Urinary bladder (tissue), 4 donors: ENCODE measurements at places on chromosomes 1 and 21. TPM values are rescaled to one million over a fixed set of nuclear protein-coding genes. Genes with fewer than 3 reads are reported as not detected.

GUCA2A gene
- not detected for polyA plus RNA-seq

PPP1R12B gene
- polyA plus RNA-seq = 293 TPM

OR2L2 gene
- 0.01 TPM for polyA plus RNA-seq

PIK3C2B gene
- polyA plus RNA-seq = 19.7 TPM

PCP4L1 gene
- polyA plus RNA-seq = 39.2 TPM

MYOG gene
- polyA plus RNA-seq = not detected

NCF2 gene
- polyA plus RNA-seq = 5.8 TPM

PSRC1 gene
- polyA plus RNA-seq = 6.5 TPM

GNAT2 gene
- not detected for polyA plus RNA-seq

ORC1 gene
- 0.48 TPM for polyA plus RNA-seq

COL8A2 gene
- polyA plus RNA-seq = 21.9 TPM

CSMD2 gene
- 0.32 TPM for polyA plus RNA-seq

CHI3L1 gene
- 4.7 TPM for polyA plus RNA-seq
